COR-L47 (cell line): ENCODE measurements at places on chromosomes 5 and 9.

GRCh38 chr5:57102905-57103255, 71.0 kb upstream of the GPBP1 start:
- no peak for DNase-seq

DNA sequence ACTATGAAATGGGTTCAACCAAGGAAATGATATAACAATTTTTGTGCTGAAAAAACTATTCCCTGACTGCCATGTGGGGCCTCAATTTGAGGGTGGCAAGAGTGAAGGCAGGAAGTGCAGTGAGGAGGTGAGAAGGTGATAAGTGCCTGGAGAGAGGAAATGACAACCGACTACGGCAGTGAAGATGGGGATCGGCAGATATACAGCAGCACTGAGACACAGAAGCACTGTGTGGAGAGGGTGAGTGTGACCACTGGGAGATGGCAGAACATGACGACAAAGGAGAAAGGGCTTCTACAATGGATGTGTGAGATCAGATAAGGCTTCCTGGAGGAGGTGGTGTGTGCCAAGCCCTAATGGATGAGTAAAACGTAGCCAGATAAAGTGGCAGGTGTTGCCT, 271.8 kb downstream of the TRIM32 start:
- DNase-seq, result no peak

- no peak for DNase-seq
Measured at GRCh38 chr5:124824637-124825158, 78.3 kb upstream of the ZNF608 start.

DNA sequence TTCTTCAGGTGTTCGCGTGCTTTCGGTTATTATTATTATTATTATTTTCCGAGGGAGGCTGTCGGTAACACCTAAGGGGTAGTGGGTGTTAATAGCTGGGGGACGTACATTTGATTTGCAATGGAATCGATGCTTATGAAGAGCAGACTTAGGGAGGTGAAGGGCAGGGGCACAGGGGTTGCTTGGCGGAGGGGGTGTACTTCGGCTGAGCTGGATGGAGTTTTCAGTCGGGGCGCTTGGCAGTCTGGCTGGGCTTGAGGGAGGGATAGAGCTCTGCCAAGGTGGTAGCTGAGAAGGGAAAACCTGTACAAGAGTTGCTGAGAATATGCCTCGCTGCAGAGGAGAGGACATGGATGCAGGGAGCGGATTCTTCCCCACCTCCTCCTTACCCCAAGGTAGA, 617 bp upstream of the PTPRD start:
- no peak for DNase-seq

GRCh38 chr5:50962934-50963872, 296.8 kb downstream of the PARP8 start:
- DNase-seq, result peak; percentile 85

DNA sequence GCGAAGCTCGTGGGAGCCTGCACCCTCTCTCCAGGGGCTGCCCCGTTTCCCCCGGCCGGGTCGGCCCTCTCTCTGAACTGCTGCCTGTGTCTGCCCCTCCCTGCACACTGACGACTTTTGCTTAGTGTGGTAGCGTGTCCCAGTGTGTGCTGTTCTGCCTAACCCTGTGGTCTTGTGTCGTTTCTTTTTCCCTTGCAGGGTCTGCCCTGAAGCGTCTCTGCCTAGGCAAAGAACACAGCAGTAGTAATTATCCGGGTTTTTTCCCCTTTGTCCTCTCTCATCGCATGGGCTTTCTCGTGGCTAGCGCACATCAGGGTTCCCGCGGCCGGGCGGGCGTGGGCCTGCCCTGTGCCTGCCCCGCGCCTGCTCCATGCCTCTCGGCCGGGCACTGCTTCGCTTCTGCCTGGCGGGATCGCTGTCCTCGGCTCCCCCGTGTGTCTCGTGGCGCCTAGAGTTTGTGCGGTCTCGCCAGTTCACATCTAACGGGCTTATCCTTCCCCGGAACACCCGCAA, 122.7 kb downstream of the WNK2 start:
- DNase-seq, result no peak

DNA sequence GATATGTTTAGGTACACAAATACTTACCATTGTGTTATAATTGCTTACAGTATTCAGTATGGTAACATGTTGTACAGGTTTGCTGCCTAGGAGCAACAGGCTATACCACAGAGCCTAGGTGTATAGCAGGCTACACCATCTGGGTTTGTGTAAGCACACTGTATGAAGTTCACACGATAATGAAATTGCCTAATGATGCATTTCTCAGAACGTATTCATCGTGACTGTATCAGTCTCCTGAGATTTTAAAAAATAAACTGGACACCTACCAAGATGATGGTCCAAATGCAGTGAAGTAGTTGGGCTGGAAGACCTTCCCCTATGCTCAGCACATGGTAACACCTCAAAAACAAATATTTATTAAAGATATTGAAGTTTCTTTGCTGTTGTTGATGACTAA, 103.3 kb upstream of the NFIB start:
- no peak for DNase-seq

GRCh38 chr9:22147813-22148527, 138.9 kb upstream of the CDKN2B start:
- DNase-seq, result no peak

DNA sequence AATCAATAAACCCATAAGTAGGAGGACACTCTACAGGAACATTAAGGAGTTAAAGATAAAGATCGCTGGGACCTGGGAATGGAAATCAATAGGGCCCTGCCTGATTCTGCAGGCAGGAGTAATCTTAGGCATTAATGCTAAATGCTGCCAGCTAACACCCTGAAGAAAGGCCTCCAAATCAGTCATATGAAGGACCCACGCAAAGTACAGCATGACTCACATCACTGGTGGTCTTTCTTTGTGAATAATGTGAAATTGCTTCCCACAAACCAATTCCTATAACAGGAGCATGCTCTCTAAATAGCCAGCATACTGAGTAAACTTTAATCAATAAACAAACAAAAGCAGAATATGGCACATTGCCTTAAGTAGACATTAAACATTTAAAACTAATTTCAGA, 172.3 kb downstream of the SEMA5A start:
- DNase-seq, result no peak

DNA sequence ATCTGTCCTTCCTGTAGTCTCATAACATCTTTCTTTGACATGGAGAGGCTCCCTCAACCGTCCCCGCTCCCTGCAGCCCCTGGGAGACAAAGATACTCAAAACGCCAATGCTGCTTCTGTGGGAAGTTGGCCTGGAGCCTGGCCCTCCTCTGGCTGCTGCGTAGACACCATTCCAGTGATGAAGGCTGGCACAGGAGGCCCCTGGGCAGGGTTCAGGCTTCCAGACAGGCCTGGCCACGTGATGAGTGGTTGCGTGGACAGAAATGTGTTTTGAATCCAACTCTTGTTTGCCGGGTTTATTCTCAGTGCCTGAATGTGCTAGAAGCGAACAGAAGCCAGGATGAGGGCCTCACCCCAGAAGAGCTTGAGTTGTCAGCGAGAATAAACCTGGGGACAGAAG, 43.2 kb upstream of the NKX2-5 start:
- DNase-seq, result no peak

DNA sequence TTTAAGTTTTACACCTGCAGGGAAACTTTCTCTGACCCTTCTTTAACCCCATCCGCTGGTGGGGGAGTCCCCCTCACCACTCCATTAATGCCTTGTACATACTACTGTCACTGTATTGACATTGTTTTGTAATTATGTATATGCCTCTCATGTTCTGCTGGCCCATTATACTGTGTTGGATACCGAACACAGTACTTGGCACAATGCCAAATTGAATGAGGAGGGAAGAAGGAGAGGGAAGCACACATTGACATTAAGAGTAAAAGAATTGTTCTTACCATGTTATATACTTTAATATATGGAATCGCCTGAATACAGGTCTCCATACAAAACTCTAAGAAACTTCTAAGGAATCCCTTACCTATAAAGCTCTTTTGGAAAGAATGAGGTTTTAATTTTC, 73.6 kb upstream of the GRHPR start:
- DNase-seq, result no peak
